Stimulated activated naive CD4-positive, alpha-beta T cell (primary cell): ENCODE measurements at places on chromosomes 1 and 21.

- no peak for DNase-seq
These were observed 98.8 kb downstream of the RABGAP1L start for GRCh38 chr1:174258148-174258550.

DNA sequence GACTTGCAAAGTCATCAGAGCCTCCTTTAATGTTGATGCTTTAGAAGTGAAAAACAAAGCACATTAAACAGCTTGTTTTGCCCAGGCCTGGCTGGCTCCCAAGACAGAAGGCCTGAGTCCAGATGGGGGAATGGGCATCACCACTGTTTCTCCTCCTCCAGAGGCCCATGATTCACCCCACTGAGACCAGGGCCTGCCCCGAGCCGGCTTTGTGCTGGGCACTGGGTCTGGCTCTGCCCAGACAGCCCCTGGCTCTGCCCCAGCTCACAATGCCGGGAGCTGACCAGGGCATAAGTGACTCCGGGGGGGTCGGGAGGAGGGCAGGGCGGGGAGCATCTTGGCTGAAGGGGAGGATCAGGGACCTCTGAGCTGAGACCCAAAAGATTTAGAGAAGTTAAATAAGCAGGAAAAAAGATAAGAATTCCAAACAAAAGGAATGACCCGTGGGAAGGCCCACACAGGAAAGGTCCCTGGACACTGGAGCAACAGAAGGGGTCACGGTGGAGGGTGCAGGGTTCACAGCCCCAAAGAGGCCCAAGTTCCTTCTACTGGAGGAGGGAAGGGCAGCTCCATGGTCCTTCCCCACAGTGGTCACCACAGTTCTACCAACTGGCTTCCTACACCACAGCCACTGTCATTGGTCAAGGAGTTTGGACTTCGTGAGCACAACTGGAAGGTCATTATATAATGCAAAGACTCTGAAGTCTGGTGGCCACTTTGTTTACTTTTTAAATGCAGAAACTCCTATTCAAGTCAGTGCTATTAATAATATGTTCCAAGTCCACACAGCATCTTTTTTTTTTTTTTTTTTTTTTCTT lies 5.5 kb downstream of the C2CD2 start:
- DNase-seq: no peak

DNA sequence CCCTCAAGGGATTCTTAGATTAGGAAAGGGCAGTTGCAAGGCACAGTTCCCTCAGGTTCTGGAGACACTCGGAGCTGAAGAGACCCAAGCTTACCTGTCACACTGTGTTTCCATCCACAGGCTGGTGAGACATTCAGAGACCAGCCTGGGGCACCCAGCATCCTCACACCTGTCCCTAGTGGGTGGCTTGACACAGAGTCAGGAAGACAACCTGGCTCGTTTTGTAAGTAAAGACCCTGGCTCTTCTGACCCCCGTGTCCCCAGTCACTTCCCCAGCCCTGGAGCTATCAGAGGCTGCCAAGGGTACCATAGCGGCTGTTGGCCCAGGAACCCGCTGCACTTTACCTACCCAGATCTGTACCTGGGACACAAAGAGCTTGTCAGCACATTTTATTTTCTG lies 409.8 kb downstream of the MATN1 start:
- no peak for DNase-seq

- DNase-seq: no peak
These were observed 361.0 kb downstream of the BARHL2 start for GRCh38 chr1:90356101-90356500.

DNA sequence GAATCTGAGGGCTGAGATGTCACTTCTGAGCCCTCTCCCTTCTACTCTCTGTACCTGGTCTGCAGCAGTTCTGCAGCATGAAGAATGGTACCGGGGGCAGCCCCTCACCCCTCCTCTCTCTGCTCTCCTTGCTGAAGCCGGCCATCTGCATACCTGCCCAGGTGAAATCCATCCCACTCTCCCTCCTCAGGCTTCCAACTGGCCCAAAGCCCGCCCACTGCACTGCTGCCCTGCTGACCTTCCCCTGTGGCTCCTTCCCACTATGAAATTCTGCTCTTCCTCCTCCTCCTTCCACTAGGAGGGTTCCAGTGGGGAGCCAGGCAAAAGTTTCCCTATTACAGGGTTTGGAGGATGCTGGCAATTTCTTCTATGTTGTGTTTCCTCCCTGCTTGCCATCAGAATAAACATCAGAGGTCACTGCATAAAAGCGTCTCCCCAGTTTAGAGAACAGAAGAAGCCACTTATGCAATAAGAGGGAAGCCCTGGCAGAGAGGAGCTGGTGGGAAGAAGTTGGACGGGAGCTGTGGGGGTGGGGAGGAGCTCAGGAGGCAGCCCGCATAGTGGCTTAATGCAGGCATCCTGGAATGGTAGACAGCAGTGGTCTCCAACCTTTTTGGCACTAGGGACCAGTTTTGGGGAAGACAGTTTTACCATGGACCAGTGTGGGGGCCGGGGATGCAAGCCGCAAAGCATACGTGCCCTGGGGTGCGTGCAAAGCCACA lies 30.3 kb downstream of the TMCO4 start:
- DNase-seq: no peak
